Stimulated activated CD4-positive, alpha-beta T cell treated with anti-CD3 and anti-CD28 coated beads, TNF-alpha, amount 100 ng/mL, for 1 hour (primary cell): ENCODE measurements at places on chromosomes 7 and 10.

DNA sequence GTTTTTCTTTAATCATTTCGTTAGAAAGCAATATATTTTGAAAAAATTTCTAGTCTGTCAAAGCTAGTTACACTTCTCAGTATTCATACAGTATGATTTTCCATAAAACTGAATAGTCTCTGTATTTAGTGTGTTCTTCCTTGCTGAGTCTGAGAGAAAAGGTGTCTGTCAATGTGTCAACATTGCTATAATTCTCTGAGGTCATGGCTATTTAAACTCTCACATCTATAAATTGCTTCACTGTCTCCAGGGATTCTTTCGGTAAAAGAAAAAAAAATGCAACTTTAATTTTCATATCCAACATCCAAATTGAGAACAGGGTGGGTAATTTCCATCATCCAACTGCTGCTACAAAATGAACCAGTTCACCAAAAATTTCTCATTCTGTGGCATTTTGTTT is 319.7 kb upstream of the GHITM start:
- DNase-seq, result no peak

DNA sequence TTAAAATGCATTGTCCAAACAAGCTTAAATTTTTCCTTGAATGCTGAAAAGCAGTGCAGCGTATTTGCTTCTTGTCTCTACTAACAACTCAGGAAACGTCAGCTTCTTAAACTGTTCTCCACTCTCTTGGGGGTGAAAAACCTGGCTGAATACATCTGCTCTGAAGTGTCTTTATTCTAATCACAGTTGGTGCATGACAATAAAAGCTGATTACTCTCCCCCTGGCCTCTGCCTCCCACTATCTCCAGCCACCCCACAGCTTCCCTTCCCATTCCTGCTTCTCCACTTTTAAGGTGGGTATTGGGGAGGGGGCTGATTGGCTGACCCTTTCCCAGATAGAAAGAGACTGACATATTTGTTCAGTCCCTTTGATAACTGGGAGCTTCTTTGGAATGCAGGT is 456.0 kb downstream of the SORCS1 start:
- DNase-seq, result no peak

GRCh38 chr7:146366938-146367337 is 250.3 kb downstream of the CNTNAP2 start:
- DNase-seq, result no peak

DNA sequence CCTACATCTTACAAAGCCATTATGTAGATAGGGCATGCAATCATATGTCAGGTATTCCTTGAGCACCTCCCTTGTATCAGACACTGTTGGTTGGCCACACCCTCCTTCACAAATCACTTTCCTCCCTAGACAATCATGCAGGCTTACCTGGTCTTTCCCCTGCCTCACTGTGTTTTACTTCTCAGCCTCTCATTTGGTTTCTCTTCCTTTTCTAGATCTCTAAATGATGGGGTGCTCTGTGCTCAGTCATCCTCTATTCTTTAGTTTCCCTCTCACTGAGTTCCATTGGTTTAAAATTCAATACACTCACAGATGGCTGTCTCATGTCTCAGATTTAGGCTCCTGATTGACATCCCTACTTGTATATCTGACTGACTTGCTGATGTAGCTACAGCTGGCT is 31.4 kb downstream of the ANK3 start:
- no peak for DNase-seq

DNA sequence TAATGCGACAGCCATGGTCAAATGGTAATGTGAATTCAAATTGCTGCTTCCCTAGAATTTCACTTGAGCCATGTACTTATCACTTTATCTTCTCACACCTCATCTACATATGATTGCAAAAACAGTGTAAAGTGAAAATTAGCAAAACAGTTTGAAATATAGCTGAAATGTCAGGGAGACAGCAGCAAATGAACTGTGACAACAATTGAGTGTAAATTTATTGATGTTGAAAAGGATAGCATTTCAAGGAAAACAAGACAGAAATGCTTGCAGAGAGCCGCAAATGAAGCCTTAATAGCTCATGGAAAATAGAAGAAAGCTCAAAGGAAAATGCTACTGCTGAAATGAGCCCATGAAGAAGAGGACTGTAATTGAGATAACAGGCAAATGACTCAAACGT is 516.2 kb upstream of the POT1 start:
- DNase-seq, result no peak

DNA sequence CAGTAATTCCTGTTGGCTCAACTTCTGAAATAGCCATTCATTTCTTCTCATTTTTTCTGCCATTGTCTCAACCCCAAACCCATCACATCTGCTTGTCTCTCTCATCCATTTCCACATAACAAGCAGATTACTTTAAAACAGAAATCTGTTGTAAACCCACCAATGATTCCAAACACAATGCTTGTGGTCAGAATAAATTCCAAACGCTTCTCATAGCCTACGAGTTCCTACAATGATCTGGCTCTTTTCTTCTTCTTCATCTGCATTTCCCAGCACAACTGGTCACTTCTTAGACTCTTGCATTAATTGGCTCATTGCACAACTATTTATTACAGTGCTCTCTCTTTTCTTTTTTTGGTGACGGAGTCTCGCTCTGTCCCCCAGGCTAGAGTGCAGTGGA is 364.1 kb downstream of the GATA3 start:
- no peak for DNase-seq

DNA sequence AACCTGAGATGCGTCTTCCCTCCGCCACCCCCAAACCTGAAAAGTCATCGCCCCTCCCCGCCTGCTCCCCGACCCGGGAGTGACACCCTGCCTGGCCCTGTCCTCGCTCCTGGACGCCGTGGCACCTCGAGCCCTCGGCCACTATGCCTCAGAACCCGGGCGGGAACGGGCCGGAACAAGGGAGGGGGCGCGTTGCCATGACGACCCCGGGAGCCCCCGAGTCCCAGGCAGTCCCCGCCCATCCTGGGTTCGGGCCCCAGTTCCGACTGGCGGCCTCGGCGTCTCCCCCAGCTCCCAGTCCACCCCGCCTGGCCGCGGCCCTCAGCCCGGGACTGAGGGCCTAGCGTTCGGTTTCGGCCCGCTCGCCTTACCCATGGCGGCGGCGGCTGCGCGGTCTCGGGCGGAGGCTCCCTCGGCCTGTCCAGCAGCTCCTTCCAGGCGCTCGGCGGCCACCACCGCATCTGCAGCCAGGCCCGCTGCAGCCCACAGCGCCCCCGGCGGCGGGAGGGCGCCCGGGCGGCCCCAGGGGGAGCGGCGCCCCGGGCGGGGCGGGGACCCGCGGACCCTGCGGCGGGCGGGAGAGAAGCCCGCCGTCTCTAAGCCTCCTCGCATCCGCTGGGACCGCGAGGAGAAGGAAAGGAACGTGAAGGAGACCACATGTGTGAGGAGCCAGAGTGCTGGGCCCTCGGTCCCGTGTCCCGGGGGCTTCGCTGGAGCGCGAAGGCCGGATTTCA is at the start of gene RUFY2:
TSS of gene RUFY2 (minus strand) at position 463 of the 734 bp plus-strand sequence. CDS start at position 375, 88 bp downstream.
- DNase-seq, result peak; percentile 55

- no peak for DNase-seq
These were observed 27.4 kb upstream of the GNAI1 start for GRCh38 chr7:80107278-80107677.

- DNase-seq, result no peak
These were observed 401.6 kb downstream of the MAGI2 start for GRCh38 chr7:79051915-79052314.

DNA sequence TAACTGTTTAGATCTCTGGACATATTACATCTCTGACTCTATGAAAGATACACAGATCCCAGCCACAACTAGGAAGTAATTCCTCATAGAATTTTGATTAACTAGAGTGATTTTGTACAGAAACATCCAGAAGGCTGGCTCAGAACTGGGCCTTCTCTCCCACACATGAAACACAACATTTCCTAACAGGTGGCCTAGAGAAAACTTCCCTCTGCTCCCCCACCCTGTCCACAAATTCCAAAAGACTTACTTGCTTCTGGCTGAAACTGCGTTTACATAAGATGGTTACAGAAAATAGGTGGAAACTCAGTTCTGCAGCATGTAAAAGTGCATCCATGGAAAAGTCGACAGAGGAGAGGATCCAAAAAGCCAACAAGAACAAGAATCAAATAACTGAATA is 132.9 kb downstream of the FZD1 start:
- DNase-seq, result no peak

DNA sequence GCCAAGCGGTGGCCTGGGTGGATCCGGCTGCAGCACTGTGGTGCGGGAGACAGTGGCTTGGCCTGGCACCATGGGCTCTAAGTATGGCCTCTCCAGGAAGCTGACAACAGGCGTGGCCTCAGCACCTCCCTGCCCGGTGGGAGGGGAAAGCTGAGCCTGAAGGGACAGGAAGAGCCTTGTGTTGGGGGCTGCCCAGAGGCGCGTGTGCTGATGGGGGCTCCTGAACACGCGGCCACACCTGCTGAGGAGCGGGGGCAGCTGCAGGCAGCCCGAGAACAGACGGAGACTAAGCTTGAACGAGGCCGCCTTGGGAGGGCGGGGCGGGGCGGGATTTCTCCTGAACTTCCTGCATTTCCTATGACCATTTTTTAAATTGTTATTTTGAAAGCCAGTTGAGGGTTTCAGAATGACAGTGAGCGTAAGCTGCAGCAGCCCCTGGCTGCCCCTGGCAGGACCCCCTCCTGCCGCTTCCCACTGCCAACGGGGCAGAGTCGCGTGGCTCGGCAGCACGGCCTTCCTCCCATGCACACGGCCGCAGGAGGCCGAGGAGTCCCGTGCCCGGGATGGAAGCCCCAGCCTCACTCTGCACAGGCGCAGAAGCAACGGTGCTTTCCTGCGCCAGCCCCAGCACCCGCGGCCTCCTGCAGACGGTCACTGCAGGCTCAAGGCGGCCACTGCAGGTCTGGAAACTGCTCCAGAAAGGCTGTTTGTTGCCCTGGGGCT is 43.2 kb downstream of the DPYSL4 start:
- DNase-seq, result no peak

DNA sequence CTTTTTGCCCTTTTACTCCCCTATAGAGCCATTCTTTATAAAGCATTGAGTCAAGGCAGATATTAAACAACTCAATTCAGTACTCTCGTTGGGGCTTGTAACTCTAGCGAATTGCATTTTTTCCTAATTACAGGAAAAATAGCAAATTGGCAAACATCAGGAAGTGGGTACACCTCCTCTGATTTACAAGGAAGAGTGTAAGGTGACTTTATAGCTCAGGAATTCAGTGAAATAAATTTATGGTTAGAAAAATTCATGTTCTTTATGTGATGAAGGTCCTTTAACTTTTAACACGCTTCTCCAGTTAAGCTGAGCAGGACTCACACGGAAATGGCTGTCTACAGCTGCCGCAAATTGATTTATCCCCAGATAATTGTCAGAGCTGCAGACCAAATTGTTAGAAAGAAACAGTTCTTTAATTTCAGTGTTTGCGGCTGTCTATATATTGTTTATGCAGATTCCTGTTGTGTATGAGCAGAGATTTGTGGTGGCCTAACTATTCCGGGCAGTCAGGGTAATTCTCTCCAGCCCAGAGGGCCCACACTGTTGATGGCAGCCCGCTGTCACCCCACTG is 151.1 kb upstream of the MKI67 start:
- DNase-seq, result no peak

DNA sequence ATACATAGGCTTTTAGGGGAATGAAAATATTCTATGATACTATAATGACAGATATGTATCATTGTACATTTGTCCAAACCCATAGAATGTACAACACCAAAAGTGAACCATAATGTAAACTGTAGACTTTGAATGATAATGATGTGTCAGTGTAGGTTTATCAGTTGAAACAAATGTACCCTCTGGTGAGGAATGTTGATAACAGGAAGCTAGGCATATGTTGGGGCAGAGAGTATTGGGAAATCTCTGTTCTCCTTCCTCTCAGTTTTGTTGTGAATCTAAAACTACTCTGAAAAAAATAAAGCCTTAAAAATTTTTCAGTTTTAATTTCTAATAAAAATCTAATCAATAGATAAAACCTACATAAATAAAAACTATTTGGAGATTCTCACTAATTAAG is 36.9 kb downstream of the C1GALT1 start:
- DNase-seq, result no peak

DNA sequence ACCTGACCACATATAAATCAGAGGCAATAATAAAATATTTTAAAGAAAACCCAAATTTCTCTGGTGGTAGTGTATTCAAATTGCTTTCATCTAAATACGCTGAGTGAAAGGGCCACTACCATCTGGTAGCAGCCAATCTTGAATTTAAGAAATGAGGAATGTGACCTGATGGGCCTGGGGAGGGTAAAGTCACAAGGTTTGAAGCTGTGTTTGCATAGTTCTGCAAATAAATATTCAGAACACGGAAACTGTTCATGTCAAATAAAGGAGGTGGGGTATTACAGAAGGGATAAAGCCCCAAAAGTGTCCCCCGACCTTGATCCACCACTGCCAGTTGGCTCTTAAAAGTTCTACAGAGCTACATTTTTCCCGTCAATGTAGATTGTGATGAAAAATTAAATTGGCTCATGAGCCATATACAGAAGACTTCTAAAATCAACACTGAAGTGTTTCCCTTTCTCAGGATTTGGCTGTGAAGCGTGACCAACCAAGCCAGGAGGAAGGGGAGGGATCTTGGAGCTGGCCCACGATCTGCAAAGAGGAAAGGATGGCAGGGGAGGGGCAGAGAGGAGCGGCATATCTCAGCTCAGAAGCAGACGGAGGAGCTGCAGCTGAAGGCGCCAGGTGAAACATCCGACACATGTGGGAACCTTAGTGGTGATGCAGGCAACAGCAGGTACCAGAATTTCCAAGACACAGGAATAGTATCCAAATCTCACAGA is 39.6 kb downstream of the MPP7 start:
- DNase-seq, result no peak

DNA sequence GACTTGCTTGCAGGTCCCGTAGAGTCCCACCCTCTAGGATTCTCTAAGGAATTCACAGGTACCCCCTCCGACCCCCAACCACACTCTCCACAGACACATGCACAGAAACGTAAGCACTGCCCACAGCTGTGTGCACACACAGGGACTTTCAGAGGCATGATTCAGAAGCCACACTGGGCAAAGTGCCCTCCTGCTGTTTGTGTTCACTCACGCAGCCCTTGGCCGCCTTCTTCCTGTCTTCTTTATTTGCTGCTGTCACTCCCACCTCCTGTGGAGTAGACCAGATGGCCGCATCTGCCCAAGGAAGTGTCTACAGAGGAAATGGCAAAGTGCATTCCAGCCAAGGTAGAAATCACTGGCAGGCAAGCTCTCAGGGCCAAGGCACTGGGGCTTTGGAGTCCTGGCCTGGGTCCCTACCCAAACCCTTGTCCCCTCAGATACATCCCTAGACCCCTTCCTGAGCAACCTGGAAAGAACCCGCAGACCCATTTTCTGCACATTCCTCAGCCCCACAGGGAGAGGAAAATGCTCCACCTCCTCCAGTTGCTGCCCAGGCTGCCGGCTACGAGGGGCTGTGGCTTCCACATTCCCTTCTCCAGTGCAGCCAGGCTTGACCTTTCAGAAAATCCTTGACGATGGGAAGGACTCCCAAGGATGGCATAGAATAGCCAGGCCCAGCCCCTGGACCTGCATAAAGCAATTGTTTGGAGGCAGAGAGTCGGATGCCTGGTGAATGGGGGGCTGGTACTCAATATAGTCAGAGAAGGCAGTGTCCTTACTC is 21.6 kb upstream of the GIMAP8 start:
- no peak for DNase-seq

- DNase-seq, result no peak
These were observed 7.9 kb upstream of the GSDME start for GRCh38 chr7:24764972-24765744.
